ENCODE measurements at places on chromosomes 2 and 18.

DNA sequence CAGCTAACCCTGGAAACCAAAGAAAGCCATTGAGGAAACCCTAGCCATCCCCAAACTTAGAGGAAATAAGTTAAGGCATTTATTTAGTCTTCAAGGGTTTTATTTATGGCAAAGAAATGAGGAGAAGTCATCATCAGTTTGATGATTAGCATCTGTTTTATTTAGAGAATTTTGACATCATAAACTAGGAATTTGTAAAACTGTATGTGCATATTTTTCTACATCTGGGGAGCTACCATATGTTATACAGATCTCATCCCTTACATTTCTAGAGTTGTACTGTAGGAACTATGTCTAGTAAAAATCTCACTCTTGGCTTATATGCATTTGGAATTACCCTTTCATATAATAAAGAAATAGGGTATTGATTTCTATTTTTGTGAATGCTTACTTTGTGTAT is 48.7 kb downstream of the FMNL2 start:
- DNase-seq: no peak

GRCh38 chr2:189113963-189114362 is 65.6 kb downstream of the COL5A2 start:
- DNase-seq: no peak

DNA sequence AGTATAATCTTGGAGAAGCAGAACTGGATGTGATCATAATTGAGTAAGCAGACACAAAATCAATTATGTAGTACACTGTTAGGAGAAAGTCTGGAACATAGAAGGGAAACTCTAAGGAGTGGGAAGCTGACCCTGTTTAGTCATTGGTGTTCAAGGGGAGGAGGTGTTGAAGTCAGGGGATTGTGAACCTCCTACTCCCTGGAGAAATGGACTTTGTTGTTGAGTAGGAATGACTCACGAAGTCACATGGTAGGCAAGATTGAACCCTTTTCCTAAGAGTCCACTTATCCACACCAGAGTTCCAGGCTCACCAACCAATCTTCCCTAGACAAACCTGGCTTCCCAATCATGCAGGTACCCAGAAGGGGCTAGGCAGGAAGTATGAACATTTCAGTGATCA is 81.0 kb upstream of the BCL11A start:
- DNase-seq: no peak

GRCh38 chr18:50398947-50399346 is 24.1 kb downstream of the SKA1 start:
- no peak for DNase-seq

DNA sequence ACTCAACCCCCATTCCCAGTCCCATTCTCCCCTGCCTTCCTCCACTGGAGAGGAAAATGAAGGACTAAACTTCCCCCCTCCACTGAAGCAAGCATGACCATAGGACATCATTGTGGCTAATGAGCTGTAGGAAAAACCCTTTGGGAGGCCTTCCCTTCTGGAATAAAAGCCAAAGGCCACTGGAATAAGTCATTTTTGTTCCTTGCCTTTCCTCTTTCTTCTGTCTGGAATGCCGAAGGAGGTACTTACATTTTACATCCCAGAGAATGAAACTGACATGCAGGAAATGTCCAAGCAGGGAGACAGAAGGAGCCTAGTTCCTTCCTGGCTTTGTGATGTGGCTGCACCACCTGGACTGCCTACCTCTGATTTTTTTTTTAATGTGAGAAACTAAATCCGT is 9.1 kb upstream of the PTPRM start:
- DNase-seq: no peak

- no peak for DNase-seq
These were observed 15.8 kb upstream of the SMAD7 start for GRCh38 chr18:48966523-48966922.

DNA sequence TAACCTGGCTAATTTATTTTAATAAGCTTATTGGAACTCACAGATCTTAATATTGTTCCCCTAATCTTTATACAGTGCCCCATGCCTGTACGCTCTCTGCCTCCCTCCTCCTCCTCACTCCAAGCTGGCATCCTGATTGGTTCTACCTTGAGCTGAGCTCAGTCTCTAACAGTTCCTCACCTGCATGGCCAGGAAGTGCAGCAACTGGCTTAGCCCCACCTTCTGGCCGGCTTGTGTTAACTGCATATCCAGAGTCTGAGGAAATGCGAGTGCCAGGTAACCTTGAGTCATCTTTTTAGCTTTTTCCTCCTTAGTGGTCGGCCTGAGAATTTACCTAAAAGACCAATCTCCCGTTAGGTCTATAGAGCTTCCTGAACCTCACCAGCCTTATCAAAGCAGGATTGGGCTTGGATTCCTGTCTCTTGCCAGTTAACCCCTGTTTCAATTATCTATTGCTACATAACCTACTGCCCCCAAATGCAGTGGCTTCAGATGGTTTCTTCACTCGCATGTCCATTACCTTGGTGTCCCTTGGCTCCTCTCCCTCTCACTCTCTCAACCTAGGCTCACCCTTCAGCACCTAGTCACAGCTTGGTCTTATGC is 89.5 kb upstream of the STK39 start:
- peak; percentile 60 for DNase-seq

DNA sequence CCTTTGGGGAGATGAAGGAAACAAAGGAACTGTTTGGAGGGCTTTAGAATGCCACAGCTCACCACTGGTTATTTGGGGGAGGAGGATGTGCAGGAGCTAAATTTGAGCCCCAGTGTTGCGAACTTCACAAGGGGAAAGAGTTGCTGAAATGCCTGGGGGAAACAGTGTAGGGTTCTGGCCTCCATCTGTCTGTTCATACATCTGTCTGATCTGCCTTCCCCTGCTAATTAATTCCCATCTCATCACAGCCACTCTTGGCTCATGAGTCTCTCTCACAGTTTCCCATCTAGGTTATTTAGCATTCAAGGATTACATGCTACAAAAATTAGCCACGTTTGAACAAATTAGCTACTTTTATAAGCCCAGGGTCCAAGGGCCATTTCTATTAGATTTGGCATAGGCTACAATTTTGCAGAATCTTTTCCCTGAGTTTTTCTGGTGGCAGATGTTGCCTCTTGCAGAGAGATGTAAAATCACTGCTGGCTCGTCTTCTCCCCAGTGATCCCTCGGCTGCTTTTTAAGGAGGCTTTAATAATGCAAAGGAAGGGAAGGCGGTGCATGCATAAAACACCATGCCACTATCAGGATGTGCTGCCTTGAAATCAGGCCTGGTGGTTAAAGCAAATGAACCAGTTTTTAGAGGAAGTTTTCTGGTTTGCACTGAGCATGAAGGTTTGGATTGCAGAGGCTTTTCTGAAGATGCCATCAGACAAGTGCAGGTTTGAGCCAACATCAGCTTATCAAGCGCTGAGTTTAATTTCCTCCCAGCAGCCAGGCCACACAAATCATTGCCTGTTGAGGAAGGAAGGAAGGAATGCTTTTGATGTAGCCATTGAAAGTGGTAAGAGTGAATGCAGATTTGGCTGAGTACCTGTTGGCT is 35.0 kb downstream of the ADD2 start:
- DNase-seq: no peak

DNA sequence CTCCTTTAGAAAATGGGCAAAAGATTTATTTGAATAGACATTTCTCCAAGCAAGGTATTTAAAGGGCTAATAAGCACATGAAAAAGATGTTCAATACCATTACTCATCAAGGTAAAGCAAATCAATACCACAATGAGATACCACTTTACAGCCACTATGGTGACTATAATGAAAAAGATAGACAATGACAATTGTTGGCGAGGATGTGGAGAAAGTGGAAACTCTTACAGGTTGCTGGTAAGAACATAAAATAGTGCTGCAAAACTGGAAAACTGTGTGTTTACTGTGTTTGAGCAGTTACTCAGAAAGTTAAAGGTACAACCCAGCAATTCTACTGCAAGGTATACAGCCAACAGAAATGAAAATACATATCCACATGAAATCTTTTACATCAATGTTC is 31.9 kb upstream of the RNU4ATAC start:
- DNase-seq: no peak

DNA sequence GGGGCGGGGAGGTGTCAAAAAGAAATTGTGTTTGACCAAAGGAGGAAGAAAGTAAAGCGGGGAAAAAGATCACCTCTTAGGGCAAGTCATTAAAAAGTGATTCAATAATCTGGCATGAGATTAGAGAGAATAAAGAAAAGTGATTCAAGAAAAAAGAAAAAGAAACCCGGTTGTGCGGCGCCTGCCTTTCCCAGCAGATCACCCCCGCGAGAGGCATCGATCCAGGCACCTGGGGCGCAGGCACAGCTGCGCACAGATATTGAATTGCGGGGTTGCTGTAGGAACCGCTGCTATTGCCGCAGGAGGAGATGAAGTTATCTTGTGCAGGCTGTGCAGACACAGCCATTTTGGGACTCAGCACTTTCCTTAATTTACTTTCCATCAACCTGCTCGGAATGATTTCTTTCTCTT is 71.2 kb downstream of the PLB1 start:
- no peak for DNase-seq

DNA sequence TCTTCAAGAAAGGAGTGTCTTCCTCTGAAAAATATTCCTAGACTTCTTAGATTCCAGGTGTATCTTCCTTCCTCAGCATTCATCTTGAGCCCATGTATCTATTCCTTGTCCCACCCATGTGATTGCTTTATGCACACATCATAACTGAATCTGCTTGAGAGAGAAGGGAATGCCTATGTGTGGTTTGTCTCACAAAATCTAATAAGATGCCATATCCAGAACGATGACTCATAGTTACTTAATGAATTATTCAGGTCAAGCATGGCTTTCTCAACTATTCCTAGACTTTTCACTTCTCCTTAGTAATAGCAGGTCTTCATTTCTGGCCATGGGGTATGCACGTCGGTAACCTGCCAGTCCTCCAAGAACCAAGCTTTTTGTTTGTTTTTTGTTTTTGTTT is 121.8 kb downstream of the SETBP1 start:
- DNase-seq: no peak

- DNase-seq: no peak
These were observed 41.1 kb downstream of the LIMS1 start for GRCh38 chr2:108575132-108575966.

- no peak for DNase-seq
These were observed 31.3 kb upstream of the BAZ2B start for GRCh38 chr2:159647667-159648066.
